ENCODE measurements at places on chromosomes 2 and 18.
A peak's percentile ranks its signal among the peaks of the same experiment; 100 is the strongest.

GRCh38 chr2:219736209-219736608 is 108.8 kb downstream of the SLC4A3 start:
- DNase-seq, result no peak

- DNase-seq, result no peak
Measured at GRCh38 chr2:54545702-54546450, 89.7 kb downstream of the SPTBN1 start.

DNA sequence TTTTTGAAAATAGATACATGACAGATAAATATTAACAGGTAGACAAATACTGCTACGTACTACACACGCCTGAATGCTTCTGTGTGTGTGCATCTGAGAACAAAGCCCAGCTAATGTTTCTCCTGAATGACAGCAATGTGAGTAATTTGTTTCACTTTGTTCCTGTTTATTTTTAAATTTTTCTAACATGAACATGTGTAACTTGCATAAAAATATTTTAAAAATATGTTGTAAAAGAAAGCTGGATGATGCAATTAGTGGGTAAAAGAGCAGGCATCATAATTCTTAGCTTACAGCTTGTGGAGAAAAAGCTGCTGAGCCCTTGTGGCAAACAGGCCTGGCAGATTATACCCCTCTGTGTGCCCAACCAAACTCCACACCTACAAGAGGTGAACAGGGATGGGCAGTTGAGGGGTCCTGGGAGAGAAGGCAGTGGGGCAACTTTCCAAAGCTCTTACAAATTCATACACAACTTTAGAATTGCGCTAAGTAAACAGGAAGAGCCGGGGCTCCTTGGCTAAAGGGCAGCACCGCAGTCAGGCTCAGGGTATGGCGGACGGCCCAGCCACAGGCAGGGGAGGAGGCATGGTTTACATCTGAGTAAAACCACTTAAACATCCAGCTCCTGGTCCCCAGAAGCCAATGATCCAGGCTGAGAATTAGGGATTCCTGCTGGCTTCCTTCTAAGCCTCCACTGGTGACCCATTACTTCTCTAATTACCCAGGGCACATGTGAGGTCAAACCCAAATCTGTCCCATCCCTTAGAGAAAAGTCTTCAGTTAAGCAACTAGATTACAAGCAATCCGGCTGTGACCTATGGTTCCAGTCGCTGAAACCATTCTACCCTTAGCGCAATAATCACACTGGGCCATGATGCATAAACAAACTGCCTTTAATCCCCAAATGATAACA is 14.0 kb downstream of the PXDN start:
- no peak for DNase-seq

DNA sequence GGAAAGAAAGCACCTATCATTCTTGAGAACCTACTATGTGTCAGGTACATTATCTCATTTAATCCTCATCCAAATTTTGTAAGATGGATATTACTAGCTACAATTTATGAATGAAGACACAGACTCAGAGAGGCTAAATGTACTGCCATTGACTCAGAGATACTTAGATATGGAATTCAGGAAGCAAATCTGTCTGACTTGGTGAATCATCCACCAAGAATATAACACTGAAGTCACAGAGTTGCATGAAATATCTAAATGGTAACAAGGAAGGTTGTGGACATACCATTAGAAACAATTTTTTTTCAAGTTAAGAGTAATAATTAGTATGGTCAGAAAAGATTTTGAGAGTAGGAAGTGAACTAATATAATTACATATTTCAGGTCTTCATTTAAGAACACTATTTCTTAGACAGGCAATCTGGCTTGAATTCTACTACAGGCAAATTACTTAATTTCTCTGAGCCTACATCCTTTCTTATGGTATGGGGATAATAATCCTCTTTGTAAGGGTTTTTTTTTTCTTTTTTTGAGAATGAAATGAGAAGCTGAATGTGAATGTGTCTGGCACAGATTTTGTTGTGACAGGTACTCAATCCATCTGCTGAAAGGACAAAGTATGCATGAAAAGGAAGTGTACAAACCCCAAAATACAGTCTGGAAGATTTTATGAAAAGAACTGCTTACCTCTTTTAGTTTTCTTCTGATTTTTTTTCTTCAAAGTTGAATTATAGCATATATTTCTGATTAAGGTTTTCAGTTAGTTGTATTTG is 14.8 kb upstream of the C2orf66 start:
- no peak for DNase-seq

DNA sequence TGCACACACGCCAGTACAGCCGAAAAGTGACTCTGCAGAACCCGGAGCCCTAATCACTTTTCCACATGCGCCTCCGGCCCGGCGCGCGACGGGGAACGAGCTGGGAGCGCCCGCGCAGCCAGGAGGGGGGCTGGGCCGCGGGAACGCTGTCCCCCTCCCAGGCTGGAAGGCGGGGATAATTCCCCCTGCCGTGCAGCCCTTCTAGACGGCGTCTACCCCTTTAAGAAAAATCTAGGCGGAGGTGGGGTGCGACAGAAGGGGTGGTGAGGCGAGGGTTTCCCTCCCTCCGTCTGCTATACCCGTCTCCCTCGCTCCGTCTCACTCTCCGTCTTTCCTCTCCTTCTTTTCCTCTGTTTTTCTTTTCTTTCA is 2.4 kb downstream of the CYP26B1 start:
- DNase-seq, result no peak

GRCh38 chr2:32963941-32964340 is 17.2 kb downstream of the LTBP1 start:
- no peak for DNase-seq

DNA sequence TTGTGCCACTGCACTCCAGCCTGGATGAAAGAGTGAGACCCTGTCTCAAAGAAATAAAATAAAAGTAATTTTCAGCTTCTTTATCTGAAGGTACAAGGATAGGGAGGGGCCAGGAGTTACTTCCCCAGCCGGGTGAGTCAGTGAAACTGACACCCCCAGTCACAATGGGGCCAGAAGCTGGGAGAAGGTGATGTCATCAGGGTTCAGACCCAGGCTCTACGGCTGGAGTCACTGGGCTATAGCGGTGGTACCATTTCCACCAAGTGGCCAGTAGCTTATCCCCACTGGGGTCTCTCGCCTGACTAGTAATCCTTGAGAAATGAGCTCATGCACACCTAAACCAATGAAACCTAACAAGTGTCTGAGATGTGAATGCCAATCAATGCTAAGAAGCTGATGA is 107.9 kb downstream of the ALPK2 start:
- DNase-seq, result no peak

DNA sequence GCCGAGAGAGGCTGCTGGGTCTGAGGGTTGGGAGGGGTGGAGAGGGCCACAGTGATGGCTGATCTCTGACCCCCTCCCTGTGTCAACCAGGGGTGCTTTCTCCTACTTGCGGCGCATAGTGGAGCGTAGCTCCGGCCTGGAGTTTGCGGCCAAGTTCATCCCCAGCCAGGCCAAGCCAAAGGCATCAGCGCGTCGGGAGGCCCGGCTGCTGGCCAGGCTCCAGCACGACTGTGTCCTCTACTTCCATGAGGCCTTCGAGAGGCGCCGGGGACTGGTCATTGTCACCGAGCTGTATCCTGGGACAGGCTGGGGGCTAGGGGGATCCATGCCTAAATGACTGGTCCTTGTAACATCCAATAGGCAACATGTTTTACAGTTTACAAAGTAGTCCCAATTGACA is 20.9 kb upstream of the GMPPA start:
- no peak for DNase-seq

GRCh38 chr2:229090225-229090624 is 180.9 kb downstream of the PID1 start:
- no peak for DNase-seq

- DNase-seq, result no peak
Measured at GRCh38 chr18:28342231-28342630, 165.3 kb upstream of the CDH2 start.

DNA sequence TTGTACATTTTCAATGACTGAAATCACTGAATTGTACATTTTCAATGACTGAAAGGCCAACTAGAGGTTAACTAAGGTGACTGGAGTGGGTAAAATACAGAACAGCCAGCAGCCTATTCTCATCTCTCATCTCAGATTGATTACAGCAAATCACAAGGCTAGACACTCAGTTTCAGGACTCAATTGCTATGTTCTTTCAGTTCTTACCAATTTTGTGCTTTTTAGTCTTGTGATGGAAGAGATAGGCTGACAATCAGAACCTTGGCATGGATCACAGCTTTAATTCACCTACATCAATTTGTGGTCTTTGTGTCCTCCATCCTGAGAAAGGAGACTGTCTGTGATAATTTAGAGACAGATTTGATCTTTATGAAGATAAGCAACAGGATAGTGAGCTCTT is 124.7 kb downstream of the GULP1 start:
- DNase-seq, result no peak

DNA sequence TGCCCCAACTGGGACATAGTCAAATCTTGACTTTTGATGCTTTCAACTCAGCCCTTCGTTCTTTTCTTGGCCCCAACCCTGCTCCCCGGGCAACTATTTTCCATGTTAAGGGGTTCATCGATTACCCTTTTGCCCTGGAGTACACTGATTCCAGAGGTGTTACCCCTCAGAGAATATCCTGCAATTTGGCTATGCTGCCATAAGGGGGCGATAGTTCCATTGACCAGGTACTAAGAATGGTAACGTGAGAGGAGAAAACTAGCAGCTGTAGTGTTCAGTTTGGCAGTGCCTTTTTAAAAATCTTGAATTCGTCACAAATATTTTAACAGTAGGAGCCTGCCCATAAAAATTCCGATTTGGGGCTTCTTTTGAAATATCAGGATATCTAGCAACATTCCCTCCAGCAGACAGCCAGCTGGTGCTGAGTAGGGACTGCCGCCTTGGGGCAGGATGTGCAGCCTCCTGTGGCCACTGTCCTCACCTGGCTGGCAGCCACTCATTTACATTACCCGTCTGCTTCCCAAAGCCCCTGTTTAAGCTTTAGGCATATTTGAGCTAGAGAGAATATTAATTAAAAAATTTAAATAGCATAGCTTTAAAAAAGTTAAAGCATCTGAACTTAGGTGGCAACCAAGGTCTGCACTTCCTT is 146.3 kb upstream of the SKOR2 start:
- DNase-seq, result no peak

DNA sequence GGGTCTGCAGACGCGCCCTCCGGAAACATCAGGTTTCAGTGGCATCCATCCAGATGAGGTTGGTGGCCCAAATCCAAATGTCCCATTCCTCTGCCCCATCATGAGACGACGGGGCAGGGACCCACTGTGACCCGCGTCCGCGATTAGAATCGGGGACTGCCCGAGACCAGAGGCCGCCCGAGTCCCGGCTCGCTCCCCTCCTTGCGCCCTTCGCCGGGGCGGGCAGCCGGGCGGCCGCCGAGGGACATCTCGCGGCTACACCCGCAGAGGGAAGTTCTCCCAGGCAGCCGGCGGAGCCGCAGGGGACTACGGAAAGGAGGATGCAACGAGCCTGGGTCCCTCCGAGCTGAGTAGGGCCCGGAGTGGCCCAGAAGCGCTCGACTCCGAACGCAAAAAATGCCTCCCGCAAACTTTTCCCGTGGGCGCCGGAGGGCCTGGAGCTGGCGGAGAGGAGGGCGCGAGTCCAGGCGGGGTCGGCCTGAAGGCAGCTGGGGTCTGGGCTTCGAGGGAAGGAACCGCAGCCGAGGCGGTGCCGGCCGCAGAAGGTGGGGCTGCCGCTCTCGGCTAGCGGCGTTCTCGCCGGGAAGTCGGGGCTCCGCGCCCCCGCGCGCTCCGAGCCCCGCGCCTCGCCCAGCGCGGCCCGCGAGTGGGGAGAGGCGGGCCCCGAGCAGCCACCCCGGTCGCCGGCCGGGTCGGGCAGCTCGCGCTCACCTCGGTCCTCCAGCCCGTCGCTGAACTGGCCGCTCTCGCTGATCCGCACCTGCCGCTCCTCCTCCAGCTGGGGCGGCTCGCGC is 580 bp downstream of the TMEM163 start:
- no peak for DNase-seq

GRCh38 chr2:119440501-119440870 is 8.8 kb downstream of the TMEM37 start:
- no peak for DNase-seq

- DNase-seq, result no peak
Measured at GRCh38 chr2:218046238-218046637, 22.8 kb upstream of the RUFY4 start.

- no peak for DNase-seq
Measured at GRCh38 chr2:218393750-218394290, 5.8 kb upstream of the CTDSP1 start.

DNA sequence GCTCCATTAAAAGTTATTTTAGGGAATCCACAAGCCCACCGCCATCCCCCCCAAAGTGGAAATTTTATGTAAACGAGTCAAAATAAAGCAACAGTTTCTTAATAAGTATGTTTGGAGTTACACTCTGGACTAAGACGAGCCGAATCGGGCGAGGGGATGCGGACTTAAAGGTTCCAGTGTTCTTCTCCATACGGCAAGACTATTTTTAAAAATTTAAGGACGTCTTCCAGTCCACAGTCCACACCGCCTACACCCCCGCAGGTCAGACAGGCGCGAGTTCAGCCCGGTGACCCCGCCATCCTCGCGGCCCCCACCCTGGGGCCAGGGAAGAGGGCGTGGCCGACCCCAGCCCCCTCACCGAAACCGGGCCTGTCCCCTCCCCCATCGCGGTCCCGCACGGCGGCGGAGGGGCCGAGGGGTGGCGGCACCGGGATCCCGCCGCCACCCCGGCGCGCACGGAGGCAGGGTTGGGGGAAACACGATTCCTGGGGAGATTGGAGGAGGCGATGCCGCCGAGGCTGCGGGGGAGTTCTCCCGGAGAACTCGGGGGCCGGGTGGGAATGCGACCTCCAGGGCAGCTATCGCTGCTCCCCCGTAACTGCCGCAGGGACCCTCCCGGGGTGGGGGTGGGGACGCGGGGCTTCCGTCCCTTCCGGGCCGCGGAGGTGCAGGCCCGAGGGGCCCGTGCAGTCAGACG is 24.5 kb upstream of the SMAD7 start:
- no peak for DNase-seq

- no peak for DNase-seq
Measured at GRCh38 chr18:35582899-35583558, 1.5 kb downstream of the GALNT1 start.

DNA sequence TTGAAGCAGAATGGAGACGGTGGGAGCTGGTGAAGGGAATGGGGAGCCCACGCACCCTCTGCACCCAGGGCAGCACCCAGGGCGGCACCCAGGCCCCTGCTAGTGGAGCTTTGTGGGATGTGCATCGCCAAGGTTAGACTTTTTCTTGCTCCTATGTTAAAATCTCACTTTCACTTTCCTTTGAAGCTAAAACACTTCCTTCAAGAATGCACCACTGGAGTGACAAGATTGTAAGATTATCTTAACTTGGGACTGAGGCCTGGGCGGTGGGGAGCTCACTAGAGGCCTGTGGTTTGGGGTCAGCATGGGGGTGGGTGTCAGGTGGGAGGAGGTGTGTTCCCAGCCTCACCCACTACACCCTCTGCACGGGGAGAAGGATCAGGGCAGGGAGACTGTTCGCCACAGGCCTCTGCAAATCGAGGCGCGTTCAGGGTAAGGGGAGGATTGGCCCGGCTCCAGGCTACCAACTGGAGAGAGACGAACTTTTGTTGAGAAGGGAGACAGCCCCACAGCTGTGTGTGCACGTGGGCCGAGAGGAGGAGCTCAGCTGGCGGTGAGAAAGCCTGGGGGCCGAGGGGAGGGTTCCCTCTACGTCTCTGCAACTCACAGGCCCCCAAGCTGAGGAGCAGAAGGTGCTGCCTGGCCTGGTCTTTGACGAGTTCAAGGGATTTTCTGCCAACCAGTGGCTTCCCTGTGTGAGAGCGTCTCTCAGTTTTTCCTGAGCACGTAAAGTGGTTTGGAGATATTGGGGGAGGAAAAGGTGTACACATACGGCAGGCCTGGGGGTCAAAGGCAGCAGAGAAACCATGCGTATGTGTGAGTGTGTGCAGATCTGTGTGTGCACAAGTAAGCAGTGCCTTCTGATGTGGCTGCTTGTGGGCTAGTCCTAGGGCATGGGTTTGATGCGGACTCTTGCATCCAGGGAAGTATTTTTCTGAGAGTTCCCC is 147.7 kb downstream of the KLHL29 start:
- peak; percentile 2 for DNase-seq

GRCh38 chr2:222358876-222359275 is 60.1 kb upstream of the PAX3 start:
- no peak for DNase-seq

All from stimulated activated CD8-positive, alpha-beta memory T cell treated with anti-CD3 and anti-CD28 coated beads, Interleukin-4, amount 100 ng/mL, for 4 hours (primary cell).